ENCODE measurements at places on chromosomes 4 and X. TPM values are rescaled to one million over a fixed set of nuclear protein-coding genes. Genes with fewer than 3 reads are reported as not detected.

The SPANXB1 gene
- not detected for total RNA-seq

GRCh38 chr4:76430519-76431388 is 4.3 kb upstream of the SHROOM3 start:
- H3K27me3 ChIP-seq: peaks cover 5% of the 10 kb centered on the region
- peaks cover 15% of the 10 kb centered on the region for H3K4me1 ChIP-seq
- no peak overlapping the region for H3K27ac ChIP-seq
- H3K36me3 ChIP-seq: no peaks in the 10 kb centered on the region
- H3K4me3 ChIP-seq: no peak overlapping the region
- DNase-seq: no peak

GRCh38 chr4:25092139-25092538 is 61.4 kb upstream of the LGI2 start:
- no peaks in the 10 kb centered on the region for H3K27me3 ChIP-seq
- no peak for DNase-seq
- no peaks in the 10 kb centered on the region for H3K4me1 ChIP-seq
- no peaks in the 10 kb centered on the region for H3K36me3 ChIP-seq
- H3K4me3 ChIP-seq: no peak overlapping the region
- H3K27ac ChIP-seq: no peak overlapping the region

DNA sequence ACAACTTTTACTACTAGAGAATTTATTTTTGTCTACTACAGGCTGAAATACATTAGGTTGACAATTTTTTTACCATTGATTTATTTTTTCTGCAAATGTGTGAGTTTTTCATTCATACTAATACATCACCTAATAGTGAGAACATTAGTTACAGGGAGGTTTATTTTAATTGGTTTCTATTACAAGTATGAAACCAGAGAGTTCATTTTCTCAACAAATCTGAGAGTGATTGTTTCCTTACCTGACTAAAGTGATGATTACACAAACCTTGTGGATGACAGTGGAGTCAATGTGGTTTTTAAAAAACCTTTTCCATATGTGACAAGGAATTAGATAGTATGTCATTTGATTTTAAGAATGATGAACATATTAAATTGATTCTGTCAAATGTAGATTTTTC is 227.4 kb downstream of the PALLD start:
- DNase-seq: no peak
- H3K4me1 ChIP-seq: peaks cover 42% of the 10 kb centered on the region
- H3K36me3 ChIP-seq: peaks cover 62% of the 10 kb centered on the region
- H3K27me3 ChIP-seq: no peaks in the 10 kb centered on the region
- peak overlapping the region; percentile 69 for H3K27ac ChIP-seq

DNA sequence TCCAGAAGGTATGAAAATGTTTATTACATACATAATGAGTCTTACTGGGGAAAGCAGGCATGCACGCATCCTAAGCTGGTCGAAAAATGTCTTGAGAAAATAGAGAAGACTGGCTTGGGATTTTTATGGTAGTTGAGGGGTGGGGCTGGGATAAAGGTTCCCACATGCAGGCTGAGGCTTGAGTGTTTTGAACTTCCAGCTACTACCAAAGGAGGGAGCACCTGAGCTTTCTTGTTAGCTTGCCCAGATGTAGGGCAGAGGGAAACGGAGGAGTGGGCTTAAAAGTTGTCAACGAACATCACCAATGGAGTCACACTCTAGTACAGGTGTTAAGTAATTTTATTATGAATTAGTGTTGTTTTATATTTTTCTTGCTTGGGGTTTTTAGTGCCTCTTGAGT is 39.6 kb upstream of the SRPX start:
- peaks cover 20% of the 10 kb centered on the region for H3K4me1 ChIP-seq
- H3K4me3 ChIP-seq: no peak overlapping the region
- H3K27ac ChIP-seq: no peak overlapping the region
- H3K27me3 ChIP-seq: no peaks in the 10 kb centered on the region

- H3K4me3 ChIP-seq: no peak overlapping the region
- no peak overlapping the region for H3K27ac ChIP-seq
- DNase-seq: no peak
- no peaks in the 10 kb centered on the region for H3K4me1 ChIP-seq
- no peaks in the 10 kb centered on the region for H3K36me3 ChIP-seq
These were observed 8.5 kb upstream of the CTAG2 start for GRCh38 chrX:154661899-154662298.

DNA sequence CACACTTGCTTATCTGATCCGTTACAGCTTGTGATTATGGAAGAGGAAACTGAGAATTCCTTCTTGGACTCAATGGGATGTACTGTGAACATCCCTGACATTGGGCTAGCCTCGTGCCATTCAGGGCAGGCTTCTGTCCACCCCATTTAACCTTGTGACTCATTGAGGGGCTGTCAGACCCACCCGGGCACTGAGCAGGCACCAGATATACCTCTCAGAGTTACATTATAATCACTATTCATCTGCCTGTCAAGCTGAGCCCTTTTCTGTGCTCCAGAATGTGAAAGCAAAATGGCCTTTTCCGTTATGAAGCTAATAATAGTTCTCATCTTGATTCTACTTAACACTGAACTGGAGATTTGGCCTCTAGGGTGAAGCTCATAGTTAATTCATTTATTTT is 170.6 kb upstream of the SCML1 start:
- H3K4me3 ChIP-seq: no peak overlapping the region
- no peak for DNase-seq
- no peaks in the 10 kb centered on the region for H3K4me1 ChIP-seq
- peaks cover 2% of the 10 kb centered on the region for H3K27me3 ChIP-seq
- no peak overlapping the region for H3K27ac ChIP-seq

- no peak for DNase-seq
- H3K4me3 ChIP-seq: no peak overlapping the region
- no peak overlapping the region for H3K27ac ChIP-seq
- no peaks in the 10 kb centered on the region for H3K27me3 ChIP-seq
- H3K36me3 ChIP-seq: no peaks in the 10 kb centered on the region
These were observed 526.6 kb downstream of the PACRGL start for GRCh38 chr4:21226637-21227538.

DNA sequence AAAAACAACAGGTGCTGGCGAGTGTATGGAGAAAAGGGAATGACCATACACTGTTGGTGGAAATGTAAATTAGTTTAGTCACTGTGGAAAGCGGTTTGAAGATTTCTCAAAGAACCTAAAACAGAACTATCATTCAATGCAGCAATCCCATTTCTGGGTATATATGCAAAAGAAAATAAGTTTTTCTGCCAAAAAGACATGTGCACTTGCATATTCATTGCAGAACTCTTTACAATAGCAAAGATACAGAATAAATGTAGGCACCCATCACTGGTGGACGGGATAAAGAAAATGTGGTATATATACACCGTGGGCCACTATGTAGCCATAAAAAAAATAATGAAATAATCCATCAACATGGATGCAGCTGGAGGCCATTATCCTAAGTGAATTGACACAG is 105.1 kb upstream of the FSTL5 start:
- no peak overlapping the region for H3K4me3 ChIP-seq
- H3K27ac ChIP-seq: no peak overlapping the region
- no peak for DNase-seq
- H3K27me3 ChIP-seq: no peaks in the 10 kb centered on the region
- no peaks in the 10 kb centered on the region for H3K36me3 ChIP-seq
- H3K4me1 ChIP-seq: no peaks in the 10 kb centered on the region

GRCh38 chrX:107508925-107509324 is 59.5 kb downstream of the FRMPD3 start:
- DNase-seq: no peak
- H3K27ac ChIP-seq: no peak overlapping the region
- peaks cover 2% of the 10 kb centered on the region for H3K4me1 ChIP-seq
- no peaks in the 10 kb centered on the region for H3K36me3 ChIP-seq

DNA sequence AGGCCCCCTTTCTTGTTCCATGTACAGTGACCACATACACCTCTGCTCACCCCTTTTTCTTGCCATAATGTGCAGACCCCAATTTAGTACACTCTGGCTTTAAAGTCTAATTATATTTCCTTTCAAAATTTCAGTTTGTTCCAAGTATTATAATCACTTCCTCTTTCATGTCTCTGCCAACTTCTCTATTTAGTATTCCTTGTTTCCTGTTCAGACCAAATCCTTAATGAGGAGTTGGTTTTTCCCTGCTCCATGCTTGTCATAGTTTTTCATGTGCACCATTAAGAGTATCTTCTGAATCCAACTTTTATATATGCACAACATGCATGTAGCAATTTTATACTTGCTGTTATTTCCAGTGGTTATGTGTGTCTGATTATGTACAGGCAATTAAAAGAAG is 32.3 kb downstream of the USP53 start:
- DNase-seq: no peak
- peaks cover 19% of the 10 kb centered on the region for H3K36me3 ChIP-seq
- no peaks in the 10 kb centered on the region for H3K27me3 ChIP-seq
- no peak overlapping the region for H3K27ac ChIP-seq

The NSDHL gene
- 14.7 TPM for total RNA-seq

GRCh38 chr4:180634306-180634705 is 1608.9 kb upstream of the TENM3 start:
- peaks cover 4% of the 10 kb centered on the region for H3K4me1 ChIP-seq
- DNase-seq: no peak
- peaks cover 2% of the 10 kb centered on the region for H3K27me3 ChIP-seq
- H3K36me3 ChIP-seq: no peaks in the 10 kb centered on the region
- no peak overlapping the region for H3K27ac ChIP-seq
- no peak overlapping the region for H3K4me3 ChIP-seq

- peak; percentile 89 for DNase-seq
- peak overlapping the region; percentile 93 for H3K27ac ChIP-seq
- peaks cover 34% of the 10 kb centered on the region for H3K4me1 ChIP-seq
These were observed 836 bp downstream of the CLOCK start for GRCh38 chr4:55545641-55546505.

The DRD5 gene
- not detected for total RNA-seq

The SLC9A7 gene
- total RNA-seq: 1.2 TPM

GRCh38 chrX:340641-341423 is 22.2 kb upstream of the GTPBP6 start:
- peaks cover 27% of the 10 kb centered on the region for H3K36me3 ChIP-seq
- no peaks in the 10 kb centered on the region for H3K27me3 ChIP-seq
- H3K4me3 ChIP-seq: no peak overlapping the region
- peak; percentile 82 for DNase-seq

The RAB9B gene
- 2.0 TPM for total RNA-seq

The TMPRSS11B gene
- total RNA-seq: not detected

DNA sequence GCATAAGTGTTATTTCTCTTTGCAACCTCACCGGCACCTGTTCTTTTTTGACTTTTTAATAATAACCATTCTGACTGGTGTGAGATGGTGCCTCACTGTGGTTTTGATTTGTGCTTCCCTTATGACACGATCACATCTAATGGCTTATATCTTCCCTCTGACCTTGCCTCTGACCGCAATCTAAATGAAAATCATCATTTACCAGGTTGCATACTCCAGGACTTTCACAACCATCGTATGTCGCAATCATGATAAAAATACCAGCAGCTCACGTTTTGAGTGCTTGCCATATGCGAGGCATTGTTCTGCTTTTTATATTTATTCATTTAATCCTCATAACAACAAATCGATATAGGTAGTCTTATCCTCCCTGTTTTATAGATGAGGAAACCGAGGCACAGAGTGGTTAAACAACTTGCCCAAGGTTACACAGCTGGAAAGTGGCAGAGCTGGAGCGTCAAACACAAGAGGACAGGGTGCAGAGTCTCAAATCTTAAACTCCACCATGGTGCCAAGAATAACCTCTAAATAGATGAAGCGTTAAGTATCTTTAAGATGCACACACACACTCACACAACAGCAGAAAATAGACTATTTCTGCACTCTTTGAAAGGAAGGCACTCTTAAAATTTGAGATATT is 102.2 kb downstream of the SEL1L3 start:
- no peak for DNase-seq
- H3K36me3 ChIP-seq: peaks cover 13% of the 10 kb centered on the region
- H3K4me3 ChIP-seq: no peak overlapping the region

Measured in osteocyte (in vitro differentiated cells).